Type B pancreatic cell (in vitro differentiated cells): ENCODE measurements at places on chromosomes 5 and 9. TPM values are rescaled to one million over a fixed set of nuclear protein-coding genes. Genes with fewer than 3 reads are reported as not detected.
A peak's percentile ranks its signal among the peaks of the same experiment; 100 is the strongest.

DNA sequence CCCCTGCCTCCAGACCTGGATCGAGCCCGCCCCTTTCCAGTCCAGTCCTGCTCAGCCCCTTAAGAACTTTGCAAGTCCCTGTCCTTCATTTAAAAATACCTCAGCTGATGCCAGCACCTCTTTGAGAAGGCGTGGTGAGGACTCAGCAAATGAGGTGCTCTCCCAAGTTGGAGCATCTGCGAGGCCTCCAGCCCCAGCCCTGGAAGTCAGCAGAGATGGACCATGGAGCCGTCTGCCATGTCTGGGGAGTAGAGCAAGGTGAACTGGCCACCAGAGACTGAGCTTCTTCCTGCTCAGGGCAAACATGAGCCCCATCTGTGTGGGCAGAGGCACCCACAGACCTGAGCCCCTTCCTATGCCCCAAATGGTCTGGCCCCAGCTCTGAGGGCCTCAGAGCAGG is 71.5 kb downstream of the UBE2QL1 start:
- DNase-seq, result no peak

- DNase-seq, result no peak
Observed at GRCh38 chr5:124878583-124879342, 132.3 kb upstream of the ZNF608 start.

DNA sequence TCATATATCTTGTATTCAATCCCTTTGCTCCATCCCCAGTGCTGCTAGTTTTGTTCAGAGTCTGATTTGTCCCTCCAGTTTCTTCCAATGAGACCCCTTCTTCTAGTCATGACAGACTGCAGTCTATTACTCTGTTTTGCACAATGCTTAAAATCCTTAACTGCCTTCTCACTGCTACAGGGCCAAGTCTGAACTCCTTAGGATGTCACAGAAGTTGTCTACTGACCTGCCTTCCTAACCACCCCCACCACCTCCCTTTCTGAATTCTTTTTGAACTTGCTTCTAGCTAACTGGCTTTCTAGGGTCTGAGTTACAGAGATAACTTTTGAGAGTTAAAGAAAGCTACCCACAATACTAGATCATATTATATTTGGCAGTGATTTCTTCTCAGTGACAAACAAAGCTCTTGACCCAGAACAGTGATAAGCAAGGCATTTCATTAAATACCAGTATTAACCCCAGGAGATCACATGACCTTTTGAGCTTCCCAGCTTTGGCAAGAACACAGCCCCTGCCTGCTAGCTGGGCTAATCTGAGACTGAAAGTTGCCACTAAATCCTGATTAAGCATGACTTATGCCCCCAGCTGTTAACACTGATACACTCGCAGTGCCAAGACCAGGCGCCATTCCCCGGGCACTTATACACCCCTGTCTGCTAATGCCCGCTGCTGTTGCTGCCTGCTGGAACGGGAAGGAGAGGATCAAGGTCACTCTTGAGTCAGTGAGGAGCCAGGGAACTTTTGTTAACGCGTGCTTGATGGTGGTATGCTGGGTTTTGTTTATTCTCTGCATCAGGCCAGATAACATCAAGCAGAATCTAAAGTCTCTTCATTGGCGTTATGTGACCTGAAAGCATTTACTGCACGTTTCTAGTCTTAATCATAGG is 36.4 kb upstream of the ADAMTSL1 start:
- no peak for DNase-seq

- no peak for DNase-seq
Observed at GRCh38 chr5:33046091-33046490, 335.0 kb downstream of the NPR3 start.

DNA sequence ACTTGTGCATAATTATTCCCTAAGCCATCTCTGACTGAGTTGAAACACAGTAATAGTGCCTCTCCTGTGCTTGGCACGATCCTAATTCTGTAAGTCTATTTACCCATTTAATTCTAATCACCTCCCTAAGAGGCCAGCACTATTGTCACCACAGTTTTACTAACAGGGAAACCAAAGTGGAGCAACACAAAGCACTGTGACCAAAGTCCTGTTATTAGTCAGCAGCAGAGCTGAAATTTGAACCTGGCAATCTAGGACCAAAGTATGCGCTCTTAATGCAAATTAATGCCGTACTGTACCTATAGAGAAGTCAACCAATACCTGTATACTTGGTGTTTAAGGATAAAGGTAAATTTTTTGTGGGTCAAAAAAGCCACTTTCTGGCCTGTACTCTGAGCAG is 77.1 kb upstream of the CNTLN start:
- no peak for DNase-seq

DNA sequence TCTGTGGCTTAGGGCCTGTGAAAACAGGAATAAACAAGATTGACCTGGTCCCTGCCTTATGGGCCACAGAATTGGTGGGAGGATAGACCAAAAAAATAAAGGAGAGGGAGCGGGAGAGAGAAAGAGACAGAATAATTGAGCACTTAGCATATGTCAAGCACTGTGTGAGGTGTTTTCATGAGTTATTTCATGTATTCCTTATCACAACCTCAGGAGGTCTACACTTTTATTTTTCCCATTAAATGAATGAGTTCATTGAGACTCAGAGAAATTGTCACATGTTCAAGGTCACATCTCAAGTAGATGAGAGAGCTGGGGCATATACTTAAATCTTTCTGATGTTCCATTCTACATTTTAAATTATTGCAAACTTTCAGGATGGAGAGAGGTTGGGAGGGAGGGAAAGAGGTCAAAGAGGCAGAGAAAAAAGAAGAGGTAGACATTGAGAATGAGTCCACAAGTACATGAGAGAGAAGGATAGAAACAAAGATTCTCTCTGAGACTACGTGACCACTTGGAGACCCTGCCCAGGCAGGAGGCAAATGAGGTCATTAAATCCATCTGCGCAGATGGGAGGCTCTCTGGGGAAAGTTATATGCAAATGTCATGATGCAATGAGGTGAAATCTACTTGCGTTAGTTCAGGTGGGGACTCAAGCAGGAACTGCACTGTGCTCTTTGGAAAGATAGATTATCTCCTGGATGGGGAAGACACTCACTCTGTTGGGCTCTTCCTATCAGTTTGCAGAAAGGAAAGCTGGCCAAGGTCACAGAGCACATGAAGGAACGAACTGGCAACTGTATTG is 241.5 kb downstream of the PAPPA start:
- no peak for DNase-seq

GRCh38 chr5:91042936-91043255 is 340.2 kb downstream of the ARRDC3 start:
- DNase-seq, result no peak

GRCh38 chr5:98341038-98342032 is 432.1 kb upstream of the RGMB start:
- no peak for DNase-seq

DNA sequence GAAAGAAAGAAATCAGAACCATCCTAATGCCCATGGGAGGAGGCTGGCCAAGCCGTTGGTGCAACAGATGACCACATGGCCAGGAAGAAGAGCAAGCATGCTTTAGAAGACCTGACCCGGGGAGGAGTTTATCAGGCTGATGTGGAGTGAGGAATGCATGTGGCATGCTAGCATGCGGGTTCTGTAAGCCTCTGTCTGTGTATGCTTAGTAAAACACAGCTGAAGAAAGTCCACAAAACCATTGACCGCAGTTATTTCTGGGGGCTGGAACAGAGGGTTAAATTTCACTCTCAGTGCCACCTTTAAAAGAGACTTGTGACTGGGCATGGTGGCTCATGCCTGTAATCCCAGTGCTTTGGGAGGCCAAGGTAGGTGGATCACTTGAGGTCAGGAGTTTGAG is 19.1 kb downstream of the GFI1B start:
- no peak for DNase-seq

- no peak for DNase-seq
Observed at GRCh38 chr9:130421802-130422276, 22.9 kb upstream of the ASS1 start.

- no peak for DNase-seq
Observed at GRCh38 chr5:166493040-166493439, 1798.4 kb upstream of the WWC1 start.

DNA sequence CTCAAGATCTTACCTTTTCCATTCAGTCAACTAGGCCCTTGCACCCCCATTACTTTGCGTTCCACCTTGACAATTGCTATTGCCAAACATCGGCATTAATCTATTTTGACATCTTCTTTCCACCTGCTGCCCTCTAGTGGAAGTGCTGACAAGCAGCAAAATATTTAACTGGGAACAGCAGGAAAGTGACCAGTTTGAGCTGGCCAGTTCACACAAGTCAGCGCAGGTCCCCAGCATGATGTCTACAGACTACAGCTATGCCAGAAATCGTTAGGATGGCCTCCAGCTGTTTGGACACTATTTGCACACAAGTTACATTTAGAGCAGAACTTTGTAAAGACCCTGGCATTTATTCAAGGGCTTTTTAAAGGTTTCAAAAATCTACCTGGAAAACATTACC is 160.1 kb downstream of the GHR start:
- no peak for DNase-seq

DNA sequence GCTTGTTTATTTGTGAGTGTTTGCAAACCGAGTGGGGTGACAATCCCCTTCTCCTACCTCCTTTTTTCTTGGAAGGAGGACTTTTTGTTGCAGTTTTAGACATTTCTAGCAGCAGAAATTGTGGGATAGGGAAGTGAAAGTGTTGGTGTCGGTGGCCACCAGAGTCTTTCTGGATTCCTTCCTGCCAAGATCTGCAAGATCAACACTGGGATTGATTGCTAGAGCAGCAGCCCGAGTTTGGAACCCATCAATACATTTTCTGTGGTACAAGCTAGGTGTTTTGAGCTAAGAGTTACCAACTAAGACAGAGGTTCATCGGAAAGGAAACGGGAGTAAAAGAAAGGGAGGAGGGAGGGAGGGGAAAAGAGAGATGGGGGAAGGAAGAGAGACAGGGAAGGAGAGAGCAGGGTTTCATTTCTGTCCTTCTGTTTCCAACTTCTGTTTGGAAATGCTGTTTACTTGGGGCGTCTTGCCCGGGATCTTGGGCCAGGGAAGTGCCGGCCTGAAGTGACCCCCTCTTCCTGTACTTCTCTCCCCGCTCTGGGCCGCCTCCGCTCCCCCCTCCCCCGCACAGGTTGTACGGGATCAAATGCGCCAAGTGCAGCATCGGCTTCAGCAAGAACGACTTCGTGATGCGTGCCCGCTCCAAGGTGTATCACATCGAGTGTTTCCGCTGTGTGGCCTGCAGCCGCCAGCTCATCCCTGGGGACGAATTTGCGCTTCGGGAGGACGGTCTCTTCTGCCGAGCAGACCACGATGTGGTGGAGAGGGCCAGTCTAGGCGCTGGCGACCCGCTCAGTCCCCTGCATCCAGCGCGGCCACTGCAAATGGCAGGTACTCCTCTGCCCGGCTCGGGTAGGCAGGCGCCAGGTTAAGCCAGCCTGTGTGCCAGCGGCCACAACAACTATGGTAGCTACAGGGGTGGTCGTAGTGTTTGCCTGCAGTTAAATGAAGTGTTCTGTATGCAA is 4.0 kb downstream of the ISL1 start:
- no peak for DNase-seq

DNA sequence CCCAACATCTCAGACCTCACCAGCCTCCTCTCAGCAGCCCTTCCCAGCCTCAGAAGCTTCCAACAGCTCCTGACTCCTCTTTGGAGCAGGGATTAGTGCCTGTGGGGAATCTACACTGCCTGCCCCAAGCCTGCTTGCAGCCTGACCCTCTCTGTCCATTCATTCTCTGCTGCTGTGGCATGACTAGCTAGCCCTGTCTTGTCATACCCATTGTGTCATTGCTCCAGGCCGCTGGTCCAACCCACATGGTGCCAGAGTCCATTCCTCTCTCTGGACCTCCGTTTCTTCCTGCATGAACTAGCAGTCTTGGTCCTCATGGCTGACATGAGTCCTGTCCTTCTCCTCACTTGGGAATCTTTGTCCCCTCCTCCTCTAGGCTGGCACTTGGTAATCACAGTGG is 12.8 kb upstream of the RXRA start:
- DNase-seq, result no peak

DNA sequence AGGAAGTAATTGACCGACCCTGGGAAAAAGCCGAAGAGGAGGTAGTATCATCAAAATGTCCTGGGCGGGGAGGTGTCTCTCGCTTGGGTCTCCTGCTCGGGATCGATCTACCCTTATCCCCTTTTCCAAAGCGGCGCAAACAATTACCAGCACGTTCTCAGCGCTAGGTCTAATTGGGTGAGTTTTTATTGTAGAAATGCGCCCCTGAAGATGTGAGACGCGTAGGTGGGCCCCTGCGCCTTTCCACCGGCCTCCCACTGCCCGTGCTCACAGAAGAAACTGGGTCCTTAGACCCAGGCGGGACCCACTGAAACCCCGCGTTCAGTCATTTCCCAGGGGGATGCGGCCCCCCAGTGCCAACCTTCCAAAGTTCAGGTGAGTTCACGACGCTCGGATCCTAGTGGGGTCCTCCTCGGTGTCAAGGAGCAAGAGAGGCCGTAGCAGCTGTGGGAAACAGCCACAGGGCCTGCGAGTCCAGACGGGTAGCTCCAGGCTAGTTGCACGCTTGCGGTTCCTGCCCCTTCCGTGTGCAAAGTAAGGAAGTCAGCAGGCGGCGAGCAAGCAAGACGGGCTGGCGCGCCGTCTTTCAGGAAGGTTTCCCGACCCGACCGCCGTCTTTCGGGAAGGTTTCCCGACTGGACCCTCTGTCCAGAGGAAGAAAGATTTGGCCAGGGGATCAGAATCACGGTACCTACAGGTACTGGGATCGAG is 1.5 kb downstream of the SMIM32 start:
- DNase-seq, result no peak

DNA sequence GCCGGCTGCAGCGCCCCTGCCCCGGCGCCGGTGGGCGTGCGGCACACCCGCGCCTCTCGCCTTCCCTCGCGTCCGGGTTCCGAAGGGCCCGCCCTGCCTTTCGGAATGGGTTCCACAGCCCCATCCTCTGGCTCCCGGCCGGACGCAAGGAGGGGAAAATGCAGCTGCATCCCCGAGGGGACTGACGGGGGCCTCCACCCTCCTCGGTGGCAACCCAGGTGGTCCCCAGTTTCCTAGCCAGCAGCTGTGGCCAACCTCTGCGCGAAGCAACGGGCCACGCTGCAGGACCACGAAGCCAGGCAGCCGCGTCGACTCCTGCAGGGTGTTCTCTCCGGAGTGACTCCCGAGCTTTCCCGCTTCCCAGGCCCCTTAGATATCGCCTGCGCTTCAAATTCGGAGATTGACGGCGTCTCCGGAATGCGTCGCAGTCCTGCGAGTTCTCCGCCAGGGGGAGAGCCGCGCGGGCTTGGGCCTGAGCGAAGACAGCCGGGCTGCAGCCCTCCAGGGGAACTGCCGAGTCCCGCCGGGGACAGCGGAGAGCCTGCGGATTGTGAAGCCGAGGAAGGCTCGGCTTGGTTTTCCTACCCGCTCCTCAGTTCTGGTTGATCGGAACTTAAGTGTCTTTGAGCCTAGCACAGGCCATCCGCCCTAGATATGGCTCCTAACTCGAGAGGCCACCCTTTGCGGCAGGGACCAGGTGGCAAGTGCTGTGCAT is 582 bp upstream of the APBA1 start:
- DNase-seq, result peak; percentile 88

Gene NUDT12
- total RNA-seq, result 13.4 and 15.1 TPM in 2 replicates

Gene SH3TC2
- 8.6 and 14.7 TPM in 2 replicates for total RNA-seq

Gene SLC6A3
- total RNA-seq, result 0.19 TPM in 2 replicates

Gene SLC4A9
- total RNA-seq, result 0.17 TPM in 1 of 2 replicates, not detected in the other

Gene NUTM2F
- not detected in 2 replicates for total RNA-seq

Gene RNF208
- 12.1 and 15.7 TPM in 2 replicates for total RNA-seq

Gene BTNL9
- total RNA-seq, result 0.19 and 0.39 TPM in 2 replicates

Gene ZNG1F
- 8.7 and 15.8 TPM in 2 replicates for total RNA-seq
